ENCODE measurements at places on chromosomes 1 and 21.

DNA sequence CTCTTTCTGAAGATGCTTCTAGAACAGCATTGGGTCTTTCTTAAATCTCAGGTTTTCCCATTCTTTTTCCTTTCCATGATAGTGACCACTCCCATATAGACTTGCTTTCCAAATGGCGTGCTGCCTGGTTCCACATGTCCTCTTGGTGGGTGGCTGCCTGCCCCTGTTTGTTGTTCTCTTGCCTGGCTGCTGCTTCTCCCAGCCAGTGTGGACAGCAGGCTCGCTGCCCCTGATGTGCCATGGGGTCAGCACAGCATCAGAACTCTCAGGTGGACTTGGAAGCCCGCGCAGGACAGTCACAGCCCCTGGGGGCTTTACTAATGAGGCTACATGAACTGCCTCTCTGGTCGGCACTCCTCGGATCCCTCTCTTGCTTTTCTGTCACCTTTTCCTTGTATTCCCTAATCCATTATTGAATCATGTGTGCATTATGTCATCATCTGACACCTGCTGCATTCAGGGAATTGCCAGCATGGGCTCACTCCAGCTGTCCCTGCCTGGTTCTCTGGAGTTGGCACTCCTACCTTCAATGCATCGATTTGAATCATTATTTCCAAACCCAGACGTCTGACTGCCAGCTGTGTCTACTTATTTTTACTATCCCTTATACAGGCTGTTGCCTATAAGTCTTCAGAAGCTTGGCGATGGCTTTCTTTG is 100.5 kb upstream of the COA6 start:
- DNase-seq: no peak

- DNase-seq: no peak
Observed at GRCh38 chr1:109290137-109290536, 7.2 kb upstream of the PSRC1 start.

- no peak for DNase-seq
Observed at GRCh38 chr1:118335331-118335732, 150.3 kb upstream of the SPAG17 start.

DNA sequence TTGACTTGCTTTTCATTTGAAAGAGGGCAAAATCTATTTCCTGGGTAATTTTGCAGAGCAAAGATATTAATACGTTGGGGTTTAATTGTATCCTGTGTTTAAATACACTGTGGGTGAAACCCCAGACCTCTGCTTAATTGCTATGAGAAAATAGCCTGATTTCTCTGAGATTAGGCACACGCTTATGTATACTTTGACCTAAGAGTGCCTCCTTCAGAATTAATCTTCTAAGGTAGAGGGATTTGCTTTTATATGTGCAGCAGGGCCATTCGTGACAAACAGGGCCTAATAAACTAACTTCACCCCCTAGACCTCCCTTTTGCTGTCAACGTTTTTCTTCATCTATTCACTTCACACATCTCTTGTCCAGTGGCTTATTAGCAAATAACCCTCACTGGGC is 216.9 kb upstream of the ADGRL2 start:
- DNase-seq: no peak

DNA sequence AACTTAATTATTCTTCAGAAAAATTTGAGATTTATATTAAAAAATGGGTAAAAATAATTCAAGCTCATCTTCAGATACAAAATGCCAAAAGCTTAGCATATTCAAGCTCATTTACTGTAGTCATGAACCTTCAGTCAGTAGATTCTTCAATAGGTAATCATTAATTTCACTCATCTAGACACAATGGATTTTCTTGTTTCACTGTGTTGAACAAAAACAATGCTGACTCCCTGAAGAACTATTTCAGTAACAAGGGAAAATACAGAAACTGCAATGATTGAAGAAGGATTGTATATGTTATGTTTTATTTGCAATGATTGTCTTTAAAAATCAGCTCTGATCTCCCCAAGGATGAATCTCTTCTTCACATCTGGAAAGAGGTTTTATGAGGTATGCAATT is 9.2 kb upstream of the HOOK1 start:
- no peak for DNase-seq

DNA sequence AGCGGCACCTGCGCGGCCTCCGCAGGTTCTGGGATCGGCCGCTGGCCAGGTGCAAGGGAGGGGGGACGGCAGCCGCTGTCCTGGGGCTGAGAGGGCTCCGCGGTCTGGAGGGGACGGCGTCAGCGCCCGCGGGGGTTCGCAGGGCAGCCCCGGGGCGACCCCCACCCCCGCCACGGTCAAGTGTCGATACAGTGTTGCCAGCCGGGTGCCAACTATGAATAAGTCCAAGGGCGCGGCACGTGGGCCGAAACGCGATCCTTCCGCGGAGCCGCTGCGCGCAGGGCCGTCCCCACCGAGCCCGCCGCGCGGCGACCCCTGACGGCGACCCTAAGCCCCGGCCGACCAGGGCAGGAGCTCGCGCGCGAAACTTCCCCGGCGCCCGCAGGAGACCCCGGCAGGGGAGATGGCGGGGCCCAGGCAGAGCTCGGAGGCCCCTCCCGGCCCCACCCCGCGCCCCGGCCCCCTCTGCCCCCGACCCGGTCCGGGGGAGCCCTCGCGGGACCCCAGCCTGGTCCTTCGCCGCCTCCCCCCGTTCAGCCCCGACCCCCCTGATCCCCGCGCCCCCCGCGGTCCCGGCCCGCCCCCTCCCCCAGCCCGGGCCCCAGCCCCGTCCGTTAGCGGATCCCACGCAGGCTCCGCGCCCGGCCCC is 586 bp upstream of the AGPAT3 start:
- DNase-seq: no peak

DNA sequence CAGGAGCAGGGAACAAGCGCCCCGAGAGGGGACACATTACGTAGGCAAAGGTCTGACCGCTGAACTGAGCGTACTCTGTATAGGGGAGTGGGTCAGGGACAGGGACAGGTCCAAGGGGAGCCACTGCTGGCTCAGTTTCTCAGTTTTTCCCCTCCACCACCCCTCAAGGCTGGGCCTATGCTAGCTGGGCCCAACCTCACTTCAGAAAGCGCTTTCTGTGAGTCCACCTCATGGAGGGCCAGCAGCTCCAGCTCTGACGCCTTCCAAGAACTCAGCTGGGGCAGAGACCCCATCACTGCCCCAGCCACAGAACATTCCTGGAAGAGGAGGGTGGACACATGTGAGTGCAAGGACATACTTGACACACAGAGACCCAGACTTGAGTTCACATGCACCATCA is 242.0 kb downstream of the FOXD2 start:
- no peak for DNase-seq

DNA sequence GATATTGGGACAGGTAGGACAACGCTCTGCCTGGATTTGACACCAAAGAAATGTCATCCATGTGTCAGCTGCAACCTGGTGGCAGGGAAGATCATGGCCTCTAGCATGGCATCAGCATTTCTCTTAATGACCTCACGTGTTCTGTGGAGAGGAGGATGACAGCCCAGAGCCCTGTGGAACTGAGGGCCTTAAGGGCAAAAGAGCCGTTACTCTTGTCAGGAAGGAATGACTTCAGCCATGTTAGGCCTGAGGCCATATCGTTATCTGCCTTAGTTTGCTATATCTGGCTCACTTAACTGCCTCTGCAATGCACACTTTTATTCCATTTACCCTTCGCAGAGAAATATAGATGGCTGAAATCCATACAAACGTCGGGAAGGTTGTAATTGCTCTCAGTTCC is 83.2 kb upstream of the PBX1 start:
- DNase-seq: no peak

Measured in activated T-cell treated with anti-CD3 and anti-CD28 coated beads for 1 hour (primary cell).